Activated CD4-positive, alpha-beta T cell treated with anti-CD3 and anti-CD28 coated beads, Interleukin-2, Interleukin-4, amounts not matched to agents 100 ng/mL and 50 ng/mL, durations not matched to agents 16 hours and 8 hours (primary cell): ENCODE measurements at places on chromosomes 3 and 15.
A peak's percentile ranks its signal among the peaks of the same experiment; 100 is the strongest.

GRCh38 chr3:169945313-169945712, 21.3 kb upstream of the SEC62 start:
- DNase-seq: peak; percentile 68

- peak; percentile 30 for DNase-seq
Observed at GRCh38 chr3:155554777-155555451, 190.0 kb downstream of the PLCH1 start.

DNA sequence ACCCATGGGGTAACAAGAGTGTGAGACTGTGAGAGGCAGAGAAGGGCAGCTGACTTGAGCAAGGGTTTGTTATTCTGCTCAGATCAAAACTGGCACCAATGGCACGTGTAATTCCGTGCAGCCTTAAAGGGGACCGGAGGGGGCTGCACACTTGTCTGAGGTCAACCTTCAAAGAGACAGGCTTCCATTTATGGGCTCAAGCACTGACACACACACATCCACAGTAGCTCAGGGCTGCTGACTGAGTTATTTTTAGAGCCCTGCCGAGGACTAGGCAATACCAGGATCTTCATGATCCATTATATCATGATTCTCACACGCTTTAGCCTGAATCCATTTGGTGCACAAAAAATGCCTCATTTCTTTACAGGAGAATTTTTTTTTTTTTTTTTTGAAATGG, 20.6 kb upstream of the SPTBN5 start:
- no peak for DNase-seq

DNA sequence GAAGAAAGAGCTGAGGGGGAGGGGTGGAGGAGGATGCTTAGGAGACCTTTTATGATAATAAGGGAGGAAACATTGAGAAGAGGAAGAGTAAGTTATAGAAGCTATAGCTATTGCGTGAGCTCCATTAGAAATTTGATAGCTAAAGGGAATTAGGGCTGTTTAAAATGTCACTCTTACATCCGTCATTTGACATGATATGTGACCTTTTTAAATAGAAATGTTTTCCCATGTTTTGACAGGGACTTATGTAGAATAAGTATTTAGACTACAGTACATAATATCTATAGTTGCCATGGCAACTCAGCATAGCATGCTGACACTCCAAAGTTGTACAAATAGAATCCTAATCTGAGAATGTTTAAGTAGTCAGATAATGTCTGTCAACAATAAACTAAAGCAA, 19.2 kb downstream of the RAD51 start:
- no peak for DNase-seq

- no peak for DNase-seq
Observed at GRCh38 chr3:101637451-101637850, 39.5 kb downstream of the ZBTB11 start.
